ENCODE measurements at places on chromosomes 1 and 21. TPM values are rescaled to one million over a fixed set of nuclear protein-coding genes. Genes with fewer than 3 reads are reported as not detected.

The HPCAL4 gene
- total RNA-seq = 0.49 TPM

DNA sequence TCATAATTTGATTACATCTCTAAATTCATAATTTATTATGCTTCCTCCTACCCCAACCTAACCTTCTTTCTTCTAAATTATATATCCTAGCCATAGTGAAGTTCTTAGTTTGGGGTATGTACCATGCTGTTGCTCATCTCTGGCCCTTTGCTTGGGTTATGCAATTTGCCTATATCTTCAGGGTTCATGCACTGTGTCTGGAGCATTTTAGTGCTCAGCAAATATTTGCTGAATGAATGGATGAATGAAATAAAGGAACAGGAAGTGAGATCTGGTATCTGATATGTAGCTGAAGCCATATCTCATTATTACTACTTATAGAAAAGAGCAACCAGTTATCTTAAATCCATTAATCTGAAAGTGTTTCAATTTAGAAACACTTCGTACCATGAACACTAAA lies 137.6 kb downstream of the GPATCH2 start:
- no peaks in the 10 kb centered on the region for H3K36me3 ChIP-seq
- no peak for DNase-seq
- no peak overlapping the region for H3K27ac ChIP-seq
- H3K27me3 ChIP-seq = no peaks in the 10 kb centered on the region
- H3K4me1 ChIP-seq = no peaks in the 10 kb centered on the region

DNA sequence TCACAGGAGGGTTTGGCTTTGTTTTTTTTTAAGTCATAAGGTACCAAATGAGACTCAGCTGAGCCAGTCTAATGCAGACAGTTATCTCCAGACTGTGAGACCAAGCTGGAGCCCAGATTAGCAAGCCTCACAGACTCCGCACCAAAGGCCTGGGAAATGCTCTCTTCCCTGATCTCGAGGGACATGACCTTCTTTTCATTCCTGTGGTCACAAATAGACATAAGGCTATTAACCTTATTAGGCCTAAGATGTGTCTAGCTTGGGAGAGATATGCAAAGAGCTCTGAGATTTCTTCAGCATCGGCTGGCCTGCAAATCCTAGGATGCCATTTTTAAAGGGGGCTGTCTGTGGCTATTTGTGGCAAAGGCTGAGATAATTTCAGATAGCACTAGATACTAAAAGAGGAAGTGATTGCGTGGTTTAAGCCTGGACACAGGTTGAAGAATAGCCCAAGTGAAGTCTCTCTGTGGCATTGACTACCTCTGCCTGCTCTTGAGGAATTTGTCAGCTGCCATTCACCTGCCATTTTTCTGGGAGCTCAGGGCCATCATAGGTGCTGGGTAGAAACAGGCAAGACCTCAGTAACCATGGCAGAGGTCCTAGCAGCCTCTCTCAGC lies 301.3 kb downstream of the SIPA1L2 start:
- no peaks in the 10 kb centered on the region for H3K36me3 ChIP-seq
- H3K27ac ChIP-seq = no peak overlapping the region
- no peaks in the 10 kb centered on the region for H3K4me1 ChIP-seq
- H3K4me3 ChIP-seq = no peak overlapping the region
- H3K27me3 ChIP-seq = no peaks in the 10 kb centered on the region

DNA sequence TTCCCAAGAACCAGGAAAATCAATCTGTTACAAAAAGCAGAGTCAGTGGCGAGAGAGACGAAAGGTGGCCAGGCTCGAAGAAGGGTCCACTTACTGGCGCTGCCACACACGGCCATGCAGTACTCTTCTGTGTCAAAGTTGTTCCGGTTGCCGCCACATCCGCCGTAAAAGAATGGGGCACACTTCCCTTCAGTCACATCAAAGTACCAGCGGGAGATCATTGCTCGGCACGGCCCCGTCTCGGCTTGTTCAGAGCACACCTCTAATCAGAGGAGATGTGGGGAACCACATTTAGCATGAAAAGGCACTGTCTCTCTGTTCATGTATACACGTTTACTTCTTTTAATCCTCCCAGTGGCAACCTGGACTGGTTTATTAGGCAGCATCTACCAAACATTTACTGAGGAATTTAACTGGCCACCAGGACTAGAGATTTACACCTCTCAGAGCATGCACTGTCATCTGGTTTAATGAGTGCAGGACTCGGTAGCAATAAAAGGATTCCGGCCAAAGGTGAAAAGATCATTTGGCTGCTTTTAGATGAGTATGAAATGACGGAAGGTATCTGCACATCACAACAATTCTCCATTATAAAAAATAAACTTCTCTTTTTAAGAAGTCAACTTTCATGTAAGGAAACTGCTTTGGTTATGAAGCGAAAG lies 170.5 kb downstream of the APP start:
- no peaks in the 10 kb centered on the region for H3K36me3 ChIP-seq
- H3K4me3 ChIP-seq = no peak overlapping the region
- H3K27me3 ChIP-seq = no peaks in the 10 kb centered on the region
- no peaks in the 10 kb centered on the region for H3K4me1 ChIP-seq
- H3K27ac ChIP-seq = no peak overlapping the region

GRCh38 chr1:199178646-199179045 lies 539.8 kb downstream of the PTPRC start:
- no peak for DNase-seq
- no peaks in the 10 kb centered on the region for H3K27me3 ChIP-seq
- H3K36me3 ChIP-seq = no peaks in the 10 kb centered on the region
- H3K4me1 ChIP-seq = no peaks in the 10 kb centered on the region

DNA sequence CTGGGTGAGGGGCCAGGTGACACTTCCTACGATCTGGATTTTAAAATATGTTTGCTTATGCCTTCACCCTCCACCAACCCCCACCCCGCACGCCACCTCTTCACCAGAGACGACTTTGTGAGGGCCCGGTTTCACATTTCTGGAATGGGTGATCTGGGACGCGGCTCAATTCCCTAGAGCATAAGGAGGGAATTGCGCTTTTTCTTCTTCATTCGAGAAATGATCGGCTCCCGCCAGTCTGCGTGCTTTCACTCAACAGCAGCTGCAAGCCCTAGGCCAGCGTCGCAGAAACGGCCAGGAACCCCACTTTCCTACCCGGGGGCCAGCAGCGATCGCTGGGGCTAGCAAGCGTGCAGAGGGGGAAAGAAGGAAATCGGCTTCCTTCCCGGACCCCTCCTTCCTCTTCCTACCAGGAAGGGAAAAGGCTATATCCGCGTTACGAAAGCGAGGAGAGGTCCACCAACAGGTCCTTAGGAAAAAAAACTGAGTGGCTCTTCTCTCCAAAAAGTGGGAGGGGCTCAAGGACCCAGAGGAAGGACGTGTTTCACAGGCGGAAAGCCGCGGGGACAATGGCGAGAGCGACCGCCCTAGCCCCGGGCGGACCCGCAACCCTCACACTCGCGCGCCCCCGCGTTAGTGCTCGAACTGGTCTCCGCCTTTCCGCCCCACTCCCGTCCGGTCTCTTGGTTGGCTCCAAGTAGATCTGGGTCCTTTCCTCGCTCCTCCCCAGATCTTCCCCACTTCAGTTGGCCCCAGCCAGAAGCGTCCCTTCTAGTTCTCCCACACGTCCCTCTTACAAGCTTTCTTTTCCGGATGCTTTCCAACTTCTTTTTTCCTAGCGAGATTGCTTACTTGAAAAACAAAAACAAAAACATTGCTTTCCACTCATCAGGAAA lies 1.1 kb upstream of the ADAMTS1 start:
- H3K4me3 ChIP-seq = peak overlapping the region; percentile 86
- peaks cover 19% of the 10 kb centered on the region for H3K4me1 ChIP-seq
- no peaks in the 10 kb centered on the region for H3K27me3 ChIP-seq
- peaks cover 13% of the 10 kb centered on the region for H3K36me3 ChIP-seq
- H3K27ac ChIP-seq = peak overlapping the region; percentile 97
- DNase-seq = peak; percentile 95

DNA sequence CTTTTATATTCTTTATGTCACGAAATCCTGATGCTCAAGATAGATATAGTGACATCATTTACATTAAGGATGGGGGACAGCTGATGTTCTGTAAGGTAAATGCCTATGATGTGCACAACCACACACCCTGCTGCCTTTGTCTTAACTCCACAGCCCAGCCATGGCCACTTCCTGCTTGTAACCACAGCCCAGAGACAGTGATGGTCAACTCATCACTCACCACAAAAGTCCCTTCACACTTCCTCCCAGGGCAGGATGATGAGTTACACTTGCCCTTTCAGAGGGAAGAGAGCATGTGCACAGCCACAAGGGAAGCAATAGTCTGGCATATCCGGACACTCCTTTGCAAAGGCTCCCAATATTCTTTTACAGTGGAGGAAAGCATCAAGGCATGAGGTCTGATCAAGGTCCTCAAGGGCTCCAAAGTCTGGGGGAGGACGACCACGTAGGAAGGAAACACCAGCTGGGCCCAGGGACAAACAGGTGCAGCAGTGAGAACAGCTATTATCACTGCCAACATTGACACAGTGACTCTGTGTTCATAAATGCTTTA lies 53.8 kb downstream of the PLPP3 start:
- no peak overlapping the region for H3K4me3 ChIP-seq
- DNase-seq = no peak
- no peaks in the 10 kb centered on the region for H3K27me3 ChIP-seq
- H3K36me3 ChIP-seq = peaks cover 6% of the 10 kb centered on the region
- peaks cover 83% of the 10 kb centered on the region for H3K4me1 ChIP-seq
- H3K27ac ChIP-seq = no peak overlapping the region
